ENCODE measurements at places on chromosomes 5 and 9. TPM values are rescaled to one million over a fixed set of nuclear protein-coding genes. Genes with fewer than 3 reads are reported as not detected.
A peak's percentile ranks its signal among the peaks of the same experiment; 100 is the strongest.

DNA sequence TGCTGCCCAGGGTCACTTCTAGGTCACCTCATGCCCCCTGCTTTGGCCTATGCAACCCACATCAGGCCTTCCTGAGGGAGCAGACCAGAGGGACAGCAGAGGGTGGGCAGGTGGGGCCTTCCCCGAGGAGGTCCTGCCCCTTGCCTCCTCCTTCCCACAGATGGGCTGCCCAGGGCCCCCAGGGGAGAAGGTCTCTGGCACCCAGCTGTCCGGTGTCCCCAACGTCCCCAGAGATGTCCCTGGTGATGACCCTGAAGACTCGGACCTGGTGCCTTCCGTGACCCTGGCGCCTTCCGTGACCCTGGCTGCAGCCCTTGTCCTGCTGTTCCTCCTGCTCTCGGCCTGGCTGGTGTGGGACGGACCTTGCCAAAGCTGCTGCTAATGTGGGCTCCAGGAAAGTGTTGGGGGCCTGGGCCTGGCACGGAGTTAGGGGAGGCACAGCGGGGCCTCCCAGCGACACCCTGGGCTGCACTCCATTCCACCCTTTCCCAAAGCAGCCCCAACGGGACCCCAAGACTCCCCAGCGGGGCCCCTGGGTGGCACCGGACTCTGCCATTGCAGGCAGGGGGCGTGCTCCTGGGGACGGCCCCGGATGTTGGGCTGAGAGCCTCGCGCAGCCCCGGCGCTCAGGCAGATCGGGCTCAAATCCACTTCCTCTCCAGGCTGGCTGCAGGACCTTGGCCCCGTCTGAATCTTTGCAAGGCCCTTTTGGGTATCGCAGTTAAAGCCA, 6.8 kb upstream of the SLC2A6 start:
- DNase-seq: no peak

The MYORG gene
- 1.4 TPM for total RNA-seq

DNA sequence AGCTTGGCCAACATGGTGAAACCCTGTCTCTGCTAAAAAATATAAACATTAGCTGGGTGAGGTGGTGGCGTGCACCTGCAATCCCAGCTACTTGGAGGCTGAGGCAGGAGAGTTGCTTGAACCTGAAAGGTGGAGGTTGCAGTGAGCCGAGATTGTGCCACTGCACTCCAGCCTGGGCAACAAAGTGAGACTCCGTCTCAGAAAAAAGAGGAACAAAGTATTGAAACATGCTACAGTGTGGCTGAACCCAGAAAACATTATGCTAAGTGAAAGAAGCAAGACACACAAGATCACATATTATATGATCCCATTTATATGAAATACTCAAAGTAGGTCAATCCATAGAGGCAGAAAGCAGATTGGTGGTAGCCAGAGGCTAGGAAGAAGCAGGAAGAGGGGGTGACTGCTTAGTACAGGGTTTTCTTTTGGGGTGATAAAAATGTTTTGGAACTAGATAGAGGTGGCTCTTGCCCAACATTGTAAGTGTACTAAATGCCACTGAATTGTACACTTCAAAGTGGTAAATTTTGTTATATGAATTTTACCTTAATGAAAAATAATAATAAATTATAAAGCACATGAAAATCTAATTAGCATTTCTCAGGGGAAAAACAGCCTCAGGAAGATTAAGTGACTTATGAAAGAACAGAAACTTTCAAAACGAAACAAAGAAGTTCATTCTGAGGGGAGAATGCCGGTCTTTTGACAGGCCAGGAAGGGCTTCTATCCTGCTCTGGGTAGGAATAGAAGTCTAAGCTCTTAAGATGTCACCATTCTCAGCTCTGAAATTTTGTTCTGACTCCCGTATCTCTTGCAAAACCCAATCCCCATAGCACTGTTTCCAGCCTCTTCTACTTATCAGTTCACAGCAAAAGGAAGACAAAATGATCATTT, 161.1 kb upstream of the TBCA start:
- no peak for DNase-seq

DNA sequence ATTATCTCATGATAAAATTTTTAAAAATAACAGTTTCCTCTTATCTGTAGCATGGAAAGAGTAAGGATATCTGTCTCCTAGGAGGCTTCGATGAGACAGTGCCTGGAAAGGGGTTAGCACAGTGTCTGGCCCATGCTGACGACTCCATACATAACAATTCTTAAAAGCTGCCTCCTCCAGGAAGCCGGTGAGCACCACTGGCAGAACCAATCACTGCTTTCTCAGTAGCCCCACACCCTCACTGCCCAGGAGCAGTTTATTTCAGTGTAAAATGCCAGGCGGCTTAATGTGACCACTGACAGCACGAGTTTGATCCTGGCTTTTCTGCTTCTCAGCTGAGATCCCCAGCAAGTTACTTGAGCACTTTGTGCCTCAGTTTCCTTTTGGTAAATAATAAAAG, 1.2 kb upstream of the NIPAL4 start:
- DNase-seq: no peak

DNA sequence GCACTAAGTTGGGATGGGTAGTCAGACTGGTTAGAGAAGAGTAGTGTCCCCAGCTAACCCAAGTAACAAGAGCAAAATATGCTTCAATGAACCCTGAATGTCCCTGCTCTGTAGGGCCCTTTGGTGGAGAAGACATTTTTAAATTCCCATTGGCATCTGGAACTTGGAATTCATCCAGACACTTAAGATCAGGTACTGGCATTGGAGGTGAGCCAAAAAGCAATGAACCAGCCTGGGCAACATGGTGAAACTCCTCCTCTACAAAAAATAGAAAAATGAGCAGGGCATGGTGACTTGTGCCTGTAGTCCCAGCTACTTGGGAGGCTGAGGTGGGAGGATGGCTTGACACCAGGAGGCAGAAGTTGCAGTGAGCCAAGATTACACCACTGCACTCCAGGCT, 58.9 kb upstream of the ZNF618 start:
- no peak for DNase-seq

- no peak for DNase-seq
These were observed 622.1 kb downstream of the MAT2B start for GRCh38 chr5:164127527-164127926.

GRCh38 chr5:84080908-84081307, 303.8 kb downstream of the EDIL3 start:
- no peak for DNase-seq

GRCh38 chr5:167573370-167574127, 717.9 kb upstream of the WWC1 start:
- DNase-seq: no peak

GRCh38 chr9:37994639-37995347, 74.2 kb downstream of the SHB start:
- no peak for DNase-seq

DNA sequence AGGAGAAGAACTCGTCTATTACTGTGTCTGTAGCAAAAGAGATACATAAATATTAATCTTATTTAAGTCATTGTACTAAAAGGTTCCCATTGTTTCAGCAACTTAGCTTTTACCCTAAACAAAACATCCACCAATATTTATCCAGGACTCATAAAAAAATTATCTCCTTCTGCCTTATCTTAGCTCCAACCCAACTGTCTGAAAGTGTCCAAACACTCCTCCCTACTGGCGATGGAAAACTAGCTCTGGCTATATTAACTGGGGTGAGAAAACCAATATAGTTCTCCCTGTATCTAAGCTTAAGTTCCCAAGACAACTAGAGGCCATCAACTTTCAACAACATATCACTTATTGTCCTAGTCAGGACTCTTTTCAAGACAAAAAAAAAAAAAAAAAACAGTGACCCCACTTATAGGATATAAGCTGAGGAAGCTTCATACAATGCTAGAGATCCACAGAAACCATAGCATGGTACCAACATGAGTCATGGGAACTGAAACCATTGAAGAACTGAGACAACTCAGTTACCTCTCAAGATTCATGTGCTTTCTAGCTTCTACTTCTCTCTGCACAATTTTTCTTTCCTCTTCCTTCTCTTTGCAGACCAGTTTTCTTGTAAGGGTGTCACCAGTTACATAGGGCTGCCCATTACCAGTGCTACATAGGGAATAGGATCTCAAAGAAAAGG, 150.7 kb upstream of the RASA1 start:
- DNase-seq: no peak

The PRSS3 gene
- not detected for total RNA-seq

The GFRA3 gene
- not detected for total RNA-seq

The GAS1 gene
- 0.79 TPM for total RNA-seq

GRCh38 chr9:88757406-88758010, 222.5 kb downstream of the NXNL2 start:
- DNase-seq: no peak

DNA sequence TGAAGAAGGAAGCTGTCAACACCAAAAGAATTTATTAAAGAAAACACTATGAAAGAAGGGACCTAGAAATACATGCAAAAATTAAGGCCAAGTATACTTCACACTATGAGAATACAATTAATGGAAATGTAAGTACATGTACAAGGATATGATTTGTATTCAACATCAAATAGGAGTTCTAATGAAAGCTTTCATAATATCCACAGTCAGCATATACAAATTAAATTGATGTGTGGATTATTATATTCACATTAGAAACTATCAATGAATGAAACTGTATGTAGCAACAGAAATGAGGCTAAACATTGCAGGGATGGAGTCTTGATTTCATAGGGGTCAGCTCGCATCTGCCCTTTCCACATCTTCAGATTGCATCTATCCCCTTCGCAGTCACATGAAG, 401.5 kb downstream of the CTNND2 start:
- DNase-seq: no peak

GRCh38 chr5:10556289-10556807, 7.5 kb upstream of the ANKRD33B start:
- no peak for DNase-seq

- DNase-seq: peak; percentile 3
These were observed 33.6 kb downstream of the ERMP1 start for GRCh38 chr9:5799314-5799713.

DNA sequence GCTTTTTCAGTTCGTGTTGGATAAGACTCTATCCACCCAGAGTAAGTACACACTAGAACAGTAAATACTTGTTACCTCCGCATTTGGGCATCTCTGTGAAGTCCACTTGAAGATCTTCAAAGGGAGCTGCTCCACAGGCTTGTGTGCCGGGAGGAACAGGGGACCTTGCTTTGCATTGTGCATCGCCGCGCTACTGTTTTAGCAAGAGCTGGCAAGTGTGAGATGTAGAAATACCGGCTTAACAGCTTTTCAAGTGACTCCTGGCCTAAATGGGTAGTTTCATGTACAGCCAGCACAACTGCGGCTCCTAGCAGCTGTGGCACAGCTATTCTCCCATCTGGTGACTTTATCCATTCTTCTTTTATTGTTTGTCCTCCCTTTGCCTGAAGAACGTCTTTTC, 8.4 kb upstream of the ZNF354C start:
- no peak for DNase-seq

The FOXI1 gene
- total RNA-seq: not detected

GRCh38 chr5:103256178-103256577, 2.4 kb upstream of the MACIR start:
- DNase-seq: no peak

- no peak for DNase-seq
These were observed 583.6 kb downstream of the TMEM38B start for GRCh38 chr9:106277966-106278365.

DNA sequence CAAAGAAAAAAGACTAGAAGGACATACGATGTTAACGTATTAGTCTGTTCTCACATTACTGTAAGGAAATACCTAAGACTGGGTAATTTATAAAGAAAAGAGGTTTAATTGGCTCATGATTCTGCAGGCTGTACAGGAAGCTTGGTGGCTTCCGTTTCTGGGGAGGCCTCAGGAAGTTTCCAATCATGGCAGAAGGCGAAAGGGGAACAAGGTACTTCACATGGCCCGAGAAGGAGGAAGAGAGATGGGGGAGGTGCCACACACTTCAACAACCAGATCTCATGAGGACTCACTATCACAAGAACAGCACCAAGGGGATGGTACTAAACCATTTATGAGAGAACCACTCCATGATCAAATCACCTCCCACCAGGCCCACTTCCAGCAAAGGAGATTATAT, 110.1 kb downstream of the CARTPT start:
- no peak for DNase-seq

The ANKRD33B gene
- 2.0 TPM for total RNA-seq

GRCh38 chr5:68478301-68479095, 262.9 kb downstream of the PIK3R1 start:
- DNase-seq: no peak

DNA sequence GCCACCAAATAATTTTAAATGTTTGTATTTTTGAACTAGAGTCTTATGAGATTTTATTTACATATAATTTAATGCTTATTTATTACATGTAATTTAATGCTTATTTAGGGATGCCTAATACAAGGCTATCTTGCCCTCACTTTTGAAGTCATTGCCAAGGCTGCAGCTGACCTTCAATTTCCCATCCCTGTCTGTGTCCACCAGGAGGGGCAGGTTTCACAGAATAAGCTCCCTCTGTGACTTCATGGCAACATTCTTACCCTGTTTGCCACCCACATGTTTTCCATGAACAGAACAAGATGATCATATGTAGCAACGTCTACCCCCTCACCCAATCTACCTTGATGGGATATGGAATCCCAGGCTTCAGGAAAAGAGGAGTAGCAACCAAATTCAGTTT, 27.0 kb downstream of the C5 start:
- no peak for DNase-seq

- no peak for DNase-seq
These were observed 8.6 kb upstream of the CCNH start for GRCh38 chr5:87421307-87421706.

GRCh38 chr5:65588694-65589093, 25.6 kb downstream of the PPWD1 start:
- no peak for DNase-seq

The CBY3 gene
- total RNA-seq: 0.58 TPM

The LCN15 gene
- total RNA-seq: not detected
